ENCODE measurements at places on chromosomes 3 and 15. TPM values are rescaled to one million over a fixed set of nuclear protein-coding genes. Genes with fewer than 3 reads are reported as not detected.

SATB1 gene
- total RNA-seq = 20.5 TPM

IQCF2 gene
- not detected for total RNA-seq

CAMP gene
- not detected for total RNA-seq

NOX5 gene
- 0.09 TPM for total RNA-seq

C2CD4A gene
- not detected for total RNA-seq

CPNE4 gene
- not detected for total RNA-seq

RPP25 gene
- 8.5 TPM for total RNA-seq

DPPA2 gene
- total RNA-seq = not detected
